Right atrium auricular region (tissue), 2 donors: ENCODE measurements at places on chromosomes 5 and 9. TPM values are rescaled to one million over a fixed set of nuclear protein-coding genes. Genes with fewer than 3 reads are reported as not detected.

DNA sequence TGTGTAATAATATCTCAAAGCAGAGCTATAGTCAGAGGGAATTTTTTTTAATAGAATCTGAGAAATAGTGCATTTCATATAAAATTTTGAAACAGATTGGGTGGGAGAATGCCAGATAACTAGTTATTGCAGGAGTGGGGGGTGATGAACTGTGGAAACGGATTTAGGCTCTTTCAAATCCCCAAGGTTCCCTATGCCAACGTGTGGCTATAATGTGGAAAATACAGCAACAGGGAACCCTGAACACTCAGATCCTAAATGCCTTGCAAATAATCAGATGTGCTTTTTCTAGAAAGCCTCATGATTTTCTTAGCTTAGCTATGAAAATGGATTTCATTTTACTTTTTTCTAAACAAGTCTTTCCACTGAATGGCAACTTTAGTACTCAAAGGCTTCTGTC, 180.5 kb upstream of the DMAC1 start:
- DNase-seq = no peak

GRCh38 chr5:109060378-109061025, 312.8 kb downstream of the FER start:
- DNase-seq = no peak

Gene CYSRT1
- total RNA-seq = 0.85 TPM

GRCh38 chr9:95819636-95820035, 55.9 kb upstream of the ERCC6L2 start:
- no peak for DNase-seq

Gene EXOSC3
- total RNA-seq = 14.1 TPM

Gene PCDHA11
- total RNA-seq = 0.96 TPM

Gene SHOC1
- total RNA-seq = not detected

Gene DDX4
- not detected for total RNA-seq

GRCh38 chr9:34546102-34546833, 23.5 kb upstream of the ENHO start:
- DNase-seq = no peak

DNA sequence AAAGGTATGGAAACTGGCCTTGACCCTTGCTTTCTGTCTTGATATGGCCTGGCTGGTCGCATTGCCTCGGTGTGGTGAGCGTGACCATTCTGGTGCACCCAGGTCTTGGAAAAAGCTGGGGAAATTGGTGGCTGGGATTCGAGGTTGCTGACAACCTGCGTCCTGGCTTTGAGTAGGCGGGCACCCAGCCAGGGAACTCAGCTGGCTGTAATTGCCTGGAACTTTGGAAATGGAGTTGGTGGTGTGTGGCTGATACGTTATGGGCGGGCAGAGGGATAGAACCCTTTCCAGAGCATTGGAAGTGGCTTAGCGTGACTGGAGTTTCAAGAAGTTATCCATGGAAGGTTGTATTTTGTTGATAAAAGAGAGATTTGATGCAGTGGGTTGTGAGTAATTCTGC, 35.2 kb downstream of the KCNMB1 start:
- no peak for DNase-seq

Gene GRXCR2
- 1.0 TPM for total RNA-seq

Gene SCGB3A2
- not detected for total RNA-seq

- DNase-seq = no peak
These were observed 822.5 kb downstream of the PTPRD start for GRCh38 chr9:9790216-9790872.

GRCh38 chr5:4720831-4721230, 419.3 kb upstream of the ADAMTS16 start:
- DNase-seq = no peak

Gene TPM2
- total RNA-seq = 915 TPM

- DNase-seq = no peak
These were observed 4.7 kb upstream of the STOML2 start for GRCh38 chr9:35107297-35108290.

DNA sequence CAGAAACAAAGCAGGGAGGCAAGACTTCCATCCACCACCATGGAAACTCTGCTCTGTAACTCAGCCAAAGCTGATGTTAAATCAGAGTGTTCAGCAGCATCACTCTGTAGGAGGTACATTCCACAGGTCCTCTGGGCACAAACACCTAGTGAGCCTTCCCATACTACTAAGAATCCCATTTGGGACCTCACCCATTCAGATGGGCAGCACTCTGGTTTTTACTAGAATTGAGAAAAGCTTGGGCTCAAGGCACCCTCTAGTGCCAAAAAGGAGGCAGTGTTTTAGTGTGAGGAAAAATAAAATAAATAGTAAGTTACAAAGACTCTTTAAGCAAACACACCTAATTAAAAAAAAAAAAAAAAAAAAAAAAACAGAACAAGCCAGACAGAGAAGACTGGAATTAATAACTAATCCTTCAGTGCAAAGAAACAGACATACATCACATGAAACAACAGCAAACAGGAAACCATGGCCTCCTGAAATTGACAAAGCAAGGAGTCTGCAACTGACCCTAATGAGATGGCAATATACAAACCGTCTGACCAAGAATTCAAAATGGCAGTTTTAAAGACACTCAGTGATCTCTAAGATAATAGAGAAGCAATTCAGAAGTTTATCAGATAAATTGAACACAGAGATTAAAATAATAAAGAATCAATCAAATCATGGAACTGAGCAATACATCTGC, 159.5 kb downstream of the GNA14 start:
- DNase-seq = no peak

- no peak for DNase-seq
These were observed 1.9 kb downstream of the MAPK9 start for GRCh38 chr5:180289966-180290365.

Gene CACFD1
- total RNA-seq = 11.9 TPM

- no peak for DNase-seq
These were observed 91.2 kb downstream of the RFX3 start for GRCh38 chr9:3434594-3434993.

Gene SPINK7
- not detected for total RNA-seq

DNA sequence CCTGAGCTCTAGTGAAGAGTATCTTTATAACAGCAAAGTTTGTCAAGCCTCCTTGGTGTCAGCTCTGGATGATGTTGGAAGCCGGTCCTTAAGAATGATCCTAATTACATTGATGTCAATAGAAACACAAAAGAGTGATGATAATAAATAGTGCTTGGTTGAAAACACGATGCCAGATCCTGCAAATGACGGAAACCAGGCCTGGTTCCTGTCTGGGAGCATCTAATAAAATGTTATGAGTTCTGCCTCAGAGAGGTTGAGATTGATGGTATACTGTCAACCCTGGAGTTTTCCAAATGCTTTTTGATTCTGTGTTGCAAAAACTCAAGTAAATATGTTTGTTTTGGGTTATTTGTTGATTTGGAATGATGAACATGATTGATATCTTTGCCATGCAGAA, 23.3 kb downstream of the HMHB1 start:
- no peak for DNase-seq

Gene GDF9
- 0.22 TPM for total RNA-seq

- DNase-seq = no peak
These were observed 514.1 kb upstream of the MEF2C start for GRCh38 chr5:89397096-89397495.

DNA sequence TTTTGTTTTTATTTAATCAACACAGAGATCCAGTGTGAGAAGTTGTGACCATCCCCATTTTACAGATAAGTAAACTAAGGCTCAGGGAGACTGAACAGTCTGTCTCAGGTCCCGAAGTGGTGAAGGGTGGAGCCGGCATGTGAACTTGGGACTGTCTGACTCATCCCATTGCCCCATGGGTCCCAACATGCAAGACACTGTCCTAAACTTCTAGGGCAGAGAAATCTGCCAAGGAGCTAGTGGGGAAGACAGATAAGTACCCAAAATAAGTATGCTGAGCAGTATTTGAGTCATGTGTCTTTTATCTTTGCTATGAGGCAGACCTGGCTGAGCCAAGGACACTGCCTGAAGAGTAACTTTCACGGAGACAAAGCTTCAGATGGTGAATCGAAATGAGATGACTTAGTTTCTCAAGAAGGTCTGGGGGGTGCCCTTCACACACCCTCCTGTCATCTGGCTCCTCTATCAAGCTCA, 64.3 kb upstream of the SLC25A51 start:
- DNase-seq = no peak

GRCh38 chr5:100469767-100470166, 65.4 kb upstream of the FAM174A start:
- no peak for DNase-seq

Gene QRFP
- not detected for total RNA-seq

GRCh38 chr5:41794471-41794870, 75.8 kb downstream of the OXCT1 start:
- no peak for DNase-seq
